GM04504 (cell line): ENCODE measurements at places on chromosomes 4 and X.

DNA sequence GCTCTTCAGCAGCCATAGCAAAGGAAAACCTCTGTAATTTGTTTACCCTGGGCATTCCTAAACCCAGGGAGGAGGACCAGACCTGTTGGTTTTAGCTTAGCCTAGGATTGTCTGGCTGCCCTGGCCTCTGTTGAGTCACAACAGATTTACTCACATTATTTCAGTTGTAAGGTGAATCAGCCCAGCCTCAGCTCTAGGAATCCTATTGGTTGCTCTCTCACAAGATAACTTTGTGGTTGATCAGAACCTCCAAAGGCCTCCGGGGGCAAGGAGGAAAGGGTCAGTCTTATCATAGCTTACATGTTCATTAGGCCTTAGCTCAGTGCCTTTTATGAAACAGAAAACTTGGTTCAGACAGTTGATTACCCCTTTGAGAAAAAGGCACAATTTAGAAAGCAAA, 41.0 kb downstream of the PDK3 start:
- DNase-seq, result no peak

DNA sequence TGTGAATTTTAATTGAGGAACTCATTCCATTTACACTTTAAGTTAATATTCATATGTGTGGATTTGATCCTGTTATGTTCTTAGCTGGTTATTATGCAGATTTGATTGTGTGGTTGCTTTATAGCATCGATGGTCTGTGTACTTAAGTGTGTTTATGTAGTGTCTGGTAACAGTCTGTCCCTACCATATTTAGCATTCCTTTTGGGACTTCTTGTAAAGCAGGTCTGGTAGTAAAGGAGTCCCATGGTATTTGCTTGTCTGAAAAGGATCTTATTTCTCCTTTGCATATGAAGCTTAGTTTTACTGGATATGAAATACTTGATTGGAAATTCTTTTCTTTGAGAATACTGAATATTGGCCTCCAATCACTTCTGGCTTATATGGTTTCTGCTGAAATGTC, 76.6 kb downstream of the KLF8 start:
- DNase-seq, result no peak

- DNase-seq, result no peak
These were observed 216.2 kb upstream of the BMP3 start for GRCh38 chr4:80814266-80814665.

DNA sequence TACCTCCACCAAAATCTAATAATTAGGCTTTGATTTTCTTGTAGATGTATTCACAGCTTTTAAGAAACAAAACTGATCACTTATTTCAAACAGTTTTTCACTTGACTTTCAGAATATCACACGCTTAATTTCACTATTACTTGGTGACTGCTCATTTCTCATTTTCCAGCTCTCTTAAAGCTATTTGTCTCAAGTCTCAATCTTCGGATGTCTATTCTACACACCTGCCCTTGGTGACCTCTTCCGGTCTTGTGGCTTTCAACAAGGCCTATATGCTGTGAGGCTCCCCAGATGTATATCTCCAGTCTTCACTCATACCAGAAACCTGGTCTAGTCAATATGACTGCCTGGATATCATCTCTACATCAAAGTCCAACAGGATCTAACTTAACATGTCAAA, 34.9 kb upstream of the ANXA10 start:
- no peak for DNase-seq

DNA sequence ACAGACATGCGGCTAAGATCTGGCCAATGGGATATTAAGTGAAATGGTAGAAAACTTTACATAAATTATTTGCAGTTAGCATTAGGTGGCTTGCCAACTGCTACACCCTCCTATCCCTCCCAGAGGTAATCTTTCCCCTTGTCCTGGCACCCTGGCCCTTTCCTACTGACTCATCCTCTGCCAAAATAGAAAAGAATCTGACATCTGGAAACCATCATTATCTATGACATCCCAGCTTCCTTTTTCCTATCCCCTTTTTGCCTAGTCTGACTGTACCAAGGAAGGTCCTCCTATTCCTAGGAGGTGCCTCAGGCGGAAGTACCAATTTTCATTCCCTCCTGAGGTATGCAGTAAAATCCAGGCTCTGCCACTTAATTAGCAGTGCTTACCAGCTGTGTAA, 163.6 kb upstream of the KLF3 start:
- no peak for DNase-seq

- DNase-seq, result no peak
These were observed 77.7 kb downstream of the FAM13A start for GRCh38 chr4:88979276-88979675.

- no peak for DNase-seq
These were observed 19.1 kb upstream of the MSX1 start for GRCh38 chr4:4840351-4840750.

DNA sequence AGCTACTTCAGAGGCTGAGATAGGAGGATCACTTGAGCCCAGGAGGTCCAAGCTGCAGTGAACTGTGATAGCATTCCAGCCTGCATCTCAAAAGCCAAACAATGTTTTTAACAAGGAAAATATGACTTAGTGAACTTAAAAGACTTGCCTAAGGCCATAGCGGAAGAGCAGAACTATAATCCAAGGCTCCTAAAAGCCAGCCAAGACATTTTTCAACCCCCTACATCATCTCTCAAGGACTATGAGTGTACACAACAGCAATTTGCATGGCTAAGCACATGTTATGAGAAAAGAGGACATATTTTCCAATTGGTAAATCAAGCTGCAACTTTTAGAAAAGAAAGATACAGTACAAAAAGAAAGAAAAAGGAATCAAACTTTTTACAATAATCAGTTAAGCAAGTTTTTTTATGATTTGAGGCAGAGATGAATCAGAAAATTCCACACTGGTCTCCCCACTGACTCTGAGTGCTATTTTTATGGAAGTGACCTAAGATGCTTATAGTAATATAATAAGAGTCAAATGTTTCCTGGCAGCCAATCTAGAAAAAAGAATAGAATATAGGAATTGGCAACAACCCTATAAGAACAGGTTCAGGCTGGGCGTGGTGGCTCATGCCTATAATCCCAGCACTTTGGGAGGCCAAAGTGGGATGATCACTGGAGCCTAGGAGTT, 9.8 kb upstream of the ACOT9 start:
- peak; percentile 55 for DNase-seq

DNA sequence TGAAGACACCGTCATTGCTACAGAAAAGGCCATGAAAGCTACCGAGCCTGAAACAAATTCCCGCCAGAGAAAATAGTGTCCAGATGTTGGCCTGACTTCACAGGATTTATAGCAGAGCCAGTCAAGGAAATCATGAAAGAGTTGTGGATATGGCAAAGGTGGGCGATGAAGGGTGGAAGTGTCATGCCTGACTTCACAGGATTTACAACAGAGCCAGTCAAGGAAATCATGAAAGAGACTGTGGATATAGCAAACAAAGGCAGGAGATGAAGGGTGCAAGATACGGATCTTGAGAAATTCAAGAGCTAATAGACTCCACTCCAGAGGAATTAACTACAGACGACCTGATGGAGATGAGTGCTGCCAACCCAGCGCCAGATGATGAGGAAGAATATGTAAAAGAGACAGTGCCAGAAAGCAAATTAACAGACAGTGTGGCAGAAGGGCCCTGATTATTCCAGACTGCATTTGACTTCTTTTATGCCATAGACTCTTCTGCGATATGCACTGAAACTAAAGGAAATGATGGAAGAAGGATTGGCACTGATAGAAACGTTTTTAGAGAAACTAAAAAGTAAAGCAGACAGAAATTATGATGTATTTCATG, 17.2 kb downstream of the TRMT44 start:
- no peak for DNase-seq

DNA sequence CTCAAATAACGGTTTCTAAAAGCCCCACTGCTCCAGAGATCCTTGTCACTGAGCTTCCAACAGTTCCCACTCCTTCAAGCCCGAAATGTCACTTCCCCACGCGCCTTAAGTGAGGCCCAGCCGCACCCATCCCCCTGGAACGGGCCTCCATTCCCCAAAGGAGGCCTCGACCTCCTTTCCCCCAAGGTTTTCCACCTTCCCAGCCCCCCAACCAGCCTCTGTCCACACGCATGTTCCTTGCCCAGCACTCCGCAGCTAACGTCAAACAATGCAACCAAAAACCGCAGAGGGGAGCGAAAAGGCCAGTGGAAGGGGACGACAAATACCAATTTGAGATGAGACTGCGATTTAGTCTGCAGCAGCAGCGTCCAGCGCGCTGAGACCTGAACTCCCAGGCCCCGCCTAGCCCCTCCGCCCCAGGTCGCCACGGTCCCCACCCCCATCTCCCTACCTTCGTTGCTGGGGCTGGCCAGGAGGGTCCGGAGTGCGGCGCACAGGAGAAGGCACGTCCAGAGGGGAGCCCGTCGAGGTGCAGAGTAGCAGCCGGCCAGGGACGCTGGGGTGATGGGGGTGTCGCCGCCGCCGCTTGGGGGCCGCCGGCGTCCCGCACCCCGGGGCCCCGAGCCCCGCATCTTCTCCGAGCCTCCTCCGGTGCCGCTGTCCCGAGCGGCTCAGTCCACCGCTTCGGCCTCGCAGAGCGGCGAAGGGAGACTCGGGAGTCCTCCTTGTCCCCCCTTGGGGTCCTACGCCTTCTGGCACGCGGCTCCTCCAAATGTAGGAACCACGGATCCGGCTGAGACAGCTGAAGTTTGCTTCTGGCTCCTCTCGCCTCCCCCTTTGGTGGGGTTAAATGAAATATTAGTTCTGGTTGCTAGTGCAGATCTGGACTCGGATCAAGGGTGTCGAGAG, 924 bp downstream of the EPHA5 start:
- no peak for DNase-seq

DNA sequence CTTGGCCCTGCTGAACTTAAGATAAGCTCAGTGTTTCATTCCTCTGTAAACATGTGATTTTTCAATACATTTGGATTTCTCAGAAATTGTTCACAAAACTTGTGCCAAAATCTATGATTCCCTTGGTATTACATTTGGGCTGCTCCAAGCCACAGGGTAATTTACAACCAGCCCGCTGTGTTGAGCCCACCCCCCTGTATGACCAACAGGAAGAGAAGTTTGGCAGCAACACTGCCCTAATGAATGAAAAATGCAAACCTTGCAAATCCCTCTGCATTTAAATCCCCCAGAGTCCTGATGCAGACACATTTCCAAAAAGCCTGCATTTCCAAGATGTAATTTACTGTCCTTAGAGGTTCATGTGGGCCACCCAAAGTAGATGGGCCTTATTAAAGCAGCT, 34.1 kb upstream of the GAB1 start:
- peak; percentile 20 for DNase-seq

- no peak for DNase-seq
These were observed 116.8 kb upstream of the SHISA3 start for GRCh38 chr4:42280327-42281095.

DNA sequence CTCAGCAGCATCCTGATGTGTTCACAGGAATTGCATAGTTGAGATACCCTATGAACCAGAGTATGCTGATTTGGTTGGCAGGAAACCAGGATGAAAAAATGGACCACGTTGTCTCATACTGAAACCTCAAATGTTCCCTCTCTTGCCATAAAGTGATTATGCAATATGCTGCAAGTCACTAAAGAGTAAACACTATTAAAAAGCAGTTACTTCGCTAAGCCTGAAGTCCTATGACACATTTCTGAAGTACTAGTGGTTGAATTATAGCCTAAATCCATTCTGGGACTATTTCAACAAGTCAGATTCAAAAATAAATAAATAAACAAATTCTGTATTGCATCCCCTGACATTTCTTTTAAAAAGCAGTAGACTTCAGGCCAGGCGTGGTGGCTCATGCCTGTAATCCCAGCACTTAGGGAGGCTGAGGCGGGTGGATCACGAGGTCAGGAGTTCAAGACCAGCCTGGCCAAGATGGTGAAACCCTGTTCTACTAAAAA, 106.0 kb upstream of the NAP1L5 start:
- DNase-seq, result peak; percentile 83

DNA sequence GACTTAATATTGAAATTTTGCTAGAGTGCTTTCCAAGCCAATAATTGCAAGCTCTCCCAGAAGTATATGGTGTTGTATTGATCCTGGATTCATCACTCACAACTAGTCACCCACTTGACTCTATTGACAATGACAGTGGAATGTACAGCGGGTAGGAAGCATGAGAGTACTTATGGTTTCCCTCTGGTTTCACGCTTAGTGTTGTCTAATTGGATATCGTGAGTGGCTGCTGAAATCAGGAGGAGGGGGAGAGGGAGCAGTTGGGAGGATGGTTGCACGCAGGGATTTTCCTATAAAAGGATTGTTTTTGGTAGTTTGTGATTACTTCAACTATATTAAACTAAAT, 1819.5 kb upstream of the TENM3 start:
- DNase-seq, result no peak

- DNase-seq, result no peak
These were observed 1575.8 kb downstream of the STIM2 start for GRCh38 chr4:28436191-28437080.

GRCh38 chrX:116009346-116009745, 161.2 kb upstream of the AGTR2 start:
- no peak for DNase-seq

GRCh38 chr4:153318696-153319320, 25.7 kb upstream of the MND1 start:
- DNase-seq, result no peak

DNA sequence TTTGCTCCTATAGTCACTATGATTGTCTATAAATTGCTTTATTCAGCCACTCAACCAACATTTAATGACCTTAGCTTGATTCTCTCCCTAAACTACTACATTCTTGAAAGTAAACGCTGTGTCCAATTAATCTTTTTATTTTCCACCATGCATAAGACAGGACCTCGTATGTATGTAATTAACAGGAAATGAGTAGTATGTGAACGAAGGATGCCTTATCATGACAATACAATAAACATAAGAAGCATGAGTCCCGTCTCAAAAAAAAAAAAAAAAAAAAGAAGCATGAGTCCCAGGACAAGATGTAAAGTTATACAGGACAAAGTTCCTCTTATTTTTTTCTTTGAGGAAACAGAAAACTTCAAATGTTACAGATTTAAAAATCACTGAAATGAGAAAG, 92.5 kb downstream of the PPP3CA start:
- DNase-seq, result no peak

DNA sequence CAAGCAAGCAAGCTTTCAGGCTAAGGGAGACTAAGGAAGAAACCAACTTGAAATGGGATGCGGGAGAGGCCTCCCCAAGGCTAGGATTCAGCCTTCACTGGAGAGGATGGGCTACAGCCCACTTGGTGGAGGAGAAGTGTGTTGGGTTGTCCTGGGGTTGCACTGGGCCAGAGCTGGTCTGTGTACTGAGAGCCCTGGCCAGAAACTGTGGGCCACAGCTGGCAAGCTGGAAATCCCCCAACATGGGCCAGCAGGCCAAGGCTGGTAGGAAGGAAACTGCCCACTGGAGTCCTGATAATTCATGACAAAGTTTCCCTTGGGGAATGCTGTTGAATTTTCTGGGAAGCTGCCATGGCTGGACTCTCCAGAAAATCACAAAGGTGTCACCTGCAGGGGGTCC, 188.0 kb upstream of the S100G start:
- no peak for DNase-seq

- no peak for DNase-seq
These were observed 3.1 kb downstream of the PPBP start for GRCh38 chr4:73984736-73985527.
